ENCODE measurements at places on chromosomes 13 and 19.

- no peak for DNase-seq
Observed at GRCh38 chr13:99275093-99275469, 16.9 kb upstream of the GPR18 start.

GRCh38 chr19:44643605-44644401, at the start of gene PVR:
PVR (plus strand) TSS chr19:44643910; CDS start chr19:44644097, 187 bp downstream.
- peak; percentile 81 for DNase-seq

GRCh38 chr19:5916181-5916708, 2.2 kb downstream of the CAPS start:
- DNase-seq = no peak

GRCh38 chr13:32334671-32335070, 19.4 kb downstream of the BRCA2 start:
- no peak for DNase-seq

DNA sequence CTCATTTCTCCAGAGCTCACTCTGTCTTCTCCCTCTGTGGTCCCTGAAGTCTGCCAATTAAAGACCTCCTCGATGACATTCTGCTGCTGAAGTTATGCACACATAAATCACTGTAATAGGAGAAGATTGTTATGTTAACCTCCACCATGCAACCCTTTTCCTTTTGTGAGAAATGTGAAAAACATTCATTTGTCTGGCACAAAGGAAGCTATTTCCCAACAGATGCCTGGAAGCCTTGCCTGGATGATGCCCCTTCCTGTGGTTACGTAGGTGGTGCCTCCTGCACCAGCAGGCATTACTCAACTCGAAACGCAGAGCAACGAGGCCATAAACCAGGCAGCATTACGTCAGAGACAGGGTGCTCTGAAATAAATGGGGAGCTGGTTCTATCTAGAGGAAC, 327.4 kb upstream of the ZNF507 start:
- peak; percentile 10 for DNase-seq

GRCh38 chr13:110259651-110260050, 47.3 kb downstream of the COL4A1 start:
- DNase-seq = no peak

GRCh38 chr13:95050800-95051615, 250.2 kb downstream of the ABCC4 start:
- DNase-seq = peak; percentile 4

DNA sequence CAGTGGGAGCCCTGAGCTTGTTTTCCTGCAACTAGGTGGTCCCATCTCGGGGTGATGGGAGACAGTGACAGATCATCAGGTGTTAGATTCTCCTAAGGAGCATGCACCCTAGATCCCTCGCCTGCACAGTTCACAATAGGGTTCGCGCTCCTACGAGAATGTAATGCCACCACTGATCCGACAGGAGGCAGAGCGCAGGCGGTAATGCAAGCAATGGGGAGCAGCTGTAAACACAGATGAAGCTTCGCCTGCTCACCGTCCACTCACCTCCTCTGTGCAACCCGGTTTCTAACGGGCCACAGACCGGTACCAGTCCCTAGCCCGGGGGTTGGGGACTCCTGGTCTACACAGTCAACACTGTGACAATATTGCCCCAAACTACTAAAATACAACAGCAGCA, 38.8 kb downstream of the CARD8 start:
- no peak for DNase-seq

GRCh38 chr13:59208405-59209195, 955.1 kb downstream of the DIAPH3 start:
- no peak for DNase-seq

- DNase-seq = no peak
Observed at GRCh38 chr19:6533746-6534418, 3.1 kb downstream of the TNFSF9 start.

- DNase-seq = no peak
Observed at GRCh38 chr19:10952809-10953208, 8.0 kb upstream of the SMARCA4 start.

DNA sequence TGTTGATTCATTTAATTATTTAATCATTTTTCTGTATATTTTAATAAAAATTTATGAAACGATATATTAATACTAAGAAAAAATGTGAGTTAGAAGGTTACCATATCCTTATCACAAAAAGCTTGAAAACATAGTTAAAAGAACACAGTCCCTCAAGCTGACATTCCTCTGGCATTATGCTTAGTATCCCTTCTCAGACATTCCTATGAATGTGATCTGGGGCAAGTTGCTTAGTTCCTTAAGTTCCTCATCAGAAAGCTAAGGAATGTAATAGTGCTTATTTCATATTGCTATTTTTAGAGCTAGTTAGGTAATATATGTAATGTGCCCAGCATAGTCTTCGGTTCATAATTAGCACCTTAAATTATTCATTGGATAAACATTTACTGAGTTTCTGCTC, 122.8 kb downstream of the MTUS2 start:
- DNase-seq = no peak

DNA sequence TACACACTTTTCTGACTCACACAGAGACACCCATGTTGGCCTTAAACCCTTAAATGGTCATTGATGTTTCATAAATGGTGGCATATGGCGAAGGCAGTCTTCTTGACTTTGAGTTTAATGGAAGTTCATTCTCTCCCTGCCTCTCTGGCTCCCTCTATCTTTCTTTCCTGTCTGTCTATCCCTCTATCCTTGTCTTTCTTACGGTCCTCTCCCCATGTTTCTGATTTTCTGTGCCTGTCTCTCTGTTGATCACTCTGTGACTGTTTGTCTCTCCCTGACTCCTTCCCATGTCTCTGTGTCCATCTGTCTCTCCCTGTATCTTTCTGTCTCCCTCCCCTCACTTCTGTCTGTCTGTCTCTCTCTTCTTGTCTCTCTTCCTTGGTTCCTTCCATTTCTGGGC, 43.2 kb upstream of the SHKBP1 start:
- DNase-seq = no peak

DNA sequence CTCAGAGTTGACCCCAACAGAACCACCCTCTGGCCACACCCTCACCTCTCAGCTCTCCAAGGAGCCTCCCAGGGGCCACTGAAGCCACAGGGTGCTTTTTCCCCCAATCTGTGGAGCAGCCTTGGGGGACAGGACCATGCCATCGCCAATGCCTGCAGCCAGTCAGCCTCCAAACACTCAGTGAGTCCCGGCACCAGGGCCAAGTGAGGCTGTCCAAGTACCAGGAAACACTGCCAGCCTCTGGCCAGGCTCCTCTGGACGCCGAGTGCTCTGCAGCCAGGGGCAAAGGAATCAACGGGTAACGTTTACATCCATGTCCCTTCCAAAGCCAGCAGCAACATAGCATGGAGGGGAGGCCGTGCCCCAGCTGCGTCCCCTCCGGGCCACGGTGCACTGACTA, 9.5 kb upstream of the COMP start:
- DNase-seq = no peak

DNA sequence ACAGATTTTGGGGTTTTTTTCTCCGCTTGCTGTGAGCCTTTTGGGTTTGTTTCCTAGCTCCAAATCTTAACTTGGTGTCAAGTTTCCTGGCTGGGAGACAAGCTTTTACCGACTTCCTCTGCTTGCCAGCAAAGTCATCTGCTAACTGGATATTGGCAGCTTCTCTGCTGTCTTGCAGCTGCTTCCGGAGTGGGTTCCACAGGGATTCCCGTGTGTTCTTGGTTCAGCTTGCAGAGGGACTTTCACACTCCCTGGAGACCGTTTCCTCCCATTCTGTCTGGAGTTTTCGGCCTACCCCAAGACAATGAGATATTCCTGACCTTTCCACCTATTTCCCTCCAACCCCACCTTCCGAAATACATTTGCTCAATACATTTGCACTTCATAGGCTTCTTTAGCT, 2.2 kb upstream of the COLGALT1 start:
- peak; percentile 98 for DNase-seq

DNA sequence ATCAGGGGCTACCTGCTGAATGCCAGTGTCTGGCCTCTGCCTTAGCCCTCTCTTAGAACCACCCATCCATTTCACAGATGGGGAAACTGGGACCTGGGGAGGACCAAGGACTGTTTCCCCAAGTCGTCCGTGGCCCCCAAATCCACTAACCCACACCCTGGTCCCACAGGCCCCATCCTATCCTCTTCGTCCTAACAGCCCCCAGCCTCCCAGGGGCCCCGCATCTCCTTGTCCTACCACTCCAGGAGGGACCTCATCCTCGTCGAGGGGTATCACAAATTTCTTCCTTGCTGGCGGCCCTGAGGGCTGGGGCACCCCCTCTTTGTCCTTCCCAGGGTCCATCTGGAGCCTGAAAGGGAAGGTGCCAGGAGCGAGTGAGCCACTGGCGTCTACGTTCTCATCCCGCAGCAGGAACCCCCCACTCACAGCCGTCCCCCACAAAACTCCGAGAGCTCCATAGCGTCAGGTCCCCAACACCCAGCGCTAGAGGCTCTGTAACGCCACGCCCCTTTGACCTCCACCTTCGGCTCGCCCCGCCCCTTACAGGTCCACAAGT, 606 bp downstream of the ERCC1 start:
- DNase-seq = no peak

DNA sequence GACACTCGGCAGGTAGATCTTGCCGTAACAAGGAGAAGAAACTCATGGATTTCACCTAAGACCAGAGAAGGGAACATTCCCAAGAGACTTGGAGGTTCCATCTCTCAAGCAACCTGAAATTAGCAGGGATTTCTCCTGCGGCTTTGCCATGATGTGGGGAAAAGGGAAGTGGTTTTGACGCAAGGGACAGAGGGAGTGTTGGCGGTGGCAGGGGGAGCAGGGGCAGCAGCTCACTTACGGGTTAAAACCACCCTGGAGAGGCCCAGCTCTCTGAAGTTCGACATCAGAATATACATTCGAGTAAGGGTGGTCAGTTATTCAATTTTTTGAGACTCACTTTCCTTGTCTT, 76.1 kb upstream of the POMP start:
- DNase-seq = no peak

DNA sequence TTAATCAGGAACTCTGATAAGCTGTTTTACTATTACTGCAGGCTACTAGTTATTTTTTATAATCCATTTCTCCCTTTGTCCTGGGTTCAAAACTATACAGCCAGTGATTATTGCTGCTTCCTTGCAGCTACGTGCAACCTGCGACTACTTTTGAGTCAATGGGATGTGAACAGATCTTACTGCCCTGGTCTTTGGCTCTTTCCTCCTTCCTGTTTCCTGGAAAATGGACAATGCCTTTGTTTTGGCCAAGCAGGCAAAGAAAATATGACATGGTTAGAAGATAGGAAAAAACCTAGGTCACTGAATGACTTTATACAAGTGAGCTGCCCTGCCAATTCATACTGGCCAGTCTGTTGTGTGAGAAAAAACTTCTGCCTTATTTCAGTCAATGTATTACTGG, 201.2 kb upstream of the KLF12 start:
- DNase-seq = peak; percentile 16

GRCh38 chr19:19169236-19170052, 619 bp downstream of the MEF2B start:
- DNase-seq = no peak

GRCh38 chr13:21344662-21345176, 114.4 kb downstream of the ZDHHC20 start:
- DNase-seq = peak; percentile 21

- no peak for DNase-seq
Observed at GRCh38 chr19:18833849-18834643, 2.3 kb downstream of the UPF1 start.

DNA sequence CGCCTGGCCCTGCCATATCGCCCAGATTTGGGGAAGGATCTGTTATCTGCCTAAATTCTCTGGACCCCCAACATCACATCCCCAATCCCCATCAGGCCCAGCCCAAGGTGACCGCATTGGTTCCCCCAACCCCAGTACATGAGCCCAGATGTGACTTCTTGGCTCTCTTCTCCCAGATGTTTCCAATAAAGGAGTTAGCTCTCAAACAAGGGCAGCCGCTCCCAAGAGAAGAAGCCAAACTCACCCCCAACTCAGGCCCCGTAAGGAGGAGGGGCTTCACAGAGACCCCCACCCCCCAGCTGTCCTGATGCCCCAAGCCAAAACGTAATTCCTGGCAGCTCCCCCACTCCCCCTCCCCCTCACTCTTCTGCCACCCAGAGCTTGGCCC, 6.9 kb downstream of the FBN3 start:
- no peak for DNase-seq

DNA sequence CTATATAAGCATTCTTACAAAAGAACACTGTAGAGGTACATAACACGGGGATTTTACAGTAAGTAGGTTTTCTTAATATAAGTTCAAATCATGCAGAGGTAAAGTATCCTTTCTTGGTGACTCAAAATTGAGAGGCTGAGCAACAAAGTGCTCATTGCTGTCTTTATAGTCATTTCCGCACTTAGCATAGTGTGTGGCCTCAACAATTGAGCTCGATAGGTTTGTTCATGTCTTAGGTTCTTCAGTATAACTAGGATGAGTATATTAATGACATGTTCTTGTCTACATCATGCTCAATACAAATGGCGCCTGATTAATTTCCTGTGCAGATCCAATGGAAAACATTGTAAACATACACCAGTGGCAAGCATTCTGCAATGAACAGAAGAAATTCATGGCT, 1.4 kb downstream of the WDFY2 start:
- DNase-seq = peak; percentile 42

DNA sequence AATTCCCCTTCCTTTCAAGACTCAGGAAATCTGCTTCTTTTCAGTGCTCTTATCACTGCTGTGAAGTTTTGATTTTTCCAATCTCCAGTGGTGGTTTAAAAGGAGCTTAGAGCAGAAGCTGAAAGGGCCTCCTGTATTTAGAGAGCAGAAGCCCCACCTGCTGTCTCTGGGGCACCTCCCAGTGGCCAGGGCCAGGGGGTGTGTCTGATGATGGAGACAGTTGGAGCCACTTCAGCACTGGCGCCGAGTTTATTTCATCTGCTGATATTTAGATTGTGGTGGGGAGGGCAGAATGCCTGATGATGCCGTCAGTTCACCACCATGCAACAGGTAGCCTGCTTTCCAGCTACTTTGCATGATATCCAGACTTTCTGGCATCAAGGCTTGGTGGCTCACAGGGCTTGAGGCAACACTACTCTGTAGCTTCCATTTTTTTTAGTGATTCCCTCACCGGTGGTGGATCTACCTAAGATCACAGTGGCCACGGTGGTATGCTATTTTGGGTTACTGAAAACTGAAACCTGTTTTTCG, 371.9 kb downstream of the KCNRG start:
- no peak for DNase-seq

DNA sequence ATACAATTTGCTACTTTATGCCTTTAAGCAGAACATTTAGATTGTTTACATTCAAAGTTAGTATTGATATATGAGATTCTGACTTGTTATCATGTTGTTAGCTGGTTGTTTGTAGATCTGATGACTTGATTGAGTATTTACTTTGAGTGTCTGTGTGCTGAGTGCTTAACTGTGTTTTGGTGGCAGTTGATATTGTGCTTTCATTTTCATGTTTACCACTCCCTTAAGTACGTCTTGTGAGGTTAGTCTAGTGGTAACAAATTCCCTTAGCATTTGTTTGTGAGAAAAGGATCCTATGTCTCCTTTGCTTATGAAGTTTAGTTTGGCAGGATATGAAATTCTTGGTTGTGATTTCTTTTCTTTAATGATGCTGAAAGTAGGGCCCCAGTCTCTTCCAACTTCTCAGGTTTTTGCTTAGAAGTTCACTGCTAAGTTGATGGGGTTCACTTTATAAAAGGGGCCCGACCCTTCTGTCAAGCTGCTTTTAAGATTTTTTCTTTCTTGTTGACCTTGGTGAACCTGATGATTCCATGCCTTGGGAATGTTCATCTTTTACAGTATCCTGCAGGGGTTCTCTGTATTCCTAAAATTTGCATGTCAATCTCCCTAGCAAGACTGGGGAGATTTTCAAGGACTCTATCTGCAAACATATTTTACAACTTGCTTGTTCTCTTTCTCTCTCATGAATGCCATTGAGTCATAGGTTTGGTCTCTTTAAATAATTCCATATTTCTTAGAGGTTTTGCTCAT, 1095.4 kb upstream of the PCDH20 start:
- no peak for DNase-seq

GRCh38 chr13:27077451-27077850, 94.2 kb downstream of the USP12 start:
- DNase-seq = no peak

GRCh38 chr13:49806126-49806536, 13.6 kb upstream of the KPNA3 start:
- no peak for DNase-seq

Data from kidney capillary endothelial cell (primary cell).